ENCODE measurements at places on chromosomes 4 and X.

DNA sequence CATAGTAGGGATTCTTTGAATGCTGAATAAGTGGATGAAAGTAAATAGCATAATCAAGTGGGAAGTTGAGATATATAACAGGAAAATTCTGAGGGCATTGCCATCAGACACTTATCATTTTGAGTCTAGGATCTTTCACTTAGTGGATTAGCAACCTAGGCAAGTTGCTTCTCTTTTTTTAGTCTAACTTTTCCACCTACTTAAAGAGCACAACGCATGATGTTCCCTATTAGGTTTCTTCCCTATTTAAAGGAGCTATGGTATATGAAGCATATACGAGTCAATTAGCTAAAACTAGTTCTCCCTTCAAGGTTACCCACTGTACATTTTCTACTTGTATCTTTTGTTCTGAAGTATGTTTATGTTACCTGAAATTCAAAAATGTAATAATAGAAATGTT lies 67.1 kb upstream of the HS3ST1 start:
- no peak for DNase-seq

GRCh38 chrX:153651540-153652079 lies 4.6 kb downstream of the DUSP9 start:
- no peak for DNase-seq

DNA sequence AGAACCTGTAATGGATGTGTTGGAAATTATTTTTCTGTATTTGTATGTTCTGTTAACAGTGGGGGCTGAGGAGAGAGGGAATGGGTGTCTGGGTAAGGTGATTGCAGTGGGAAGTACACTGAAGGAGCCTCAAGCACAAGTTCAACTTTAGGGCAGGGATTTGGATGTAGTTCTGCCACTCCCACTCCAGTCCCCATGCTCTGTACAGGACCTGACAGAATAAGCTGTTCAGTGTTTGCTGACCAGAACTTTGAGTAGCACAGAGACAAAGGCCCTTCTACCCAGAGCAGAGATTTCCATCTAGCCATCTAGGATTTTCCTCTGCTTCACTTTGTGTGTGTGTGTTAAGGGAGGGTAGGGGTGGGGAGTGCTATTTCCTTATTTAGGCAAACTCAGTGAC lies 49.2 kb downstream of the VSIG4 start:
- DNase-seq = no peak

GRCh38 chr4:185738820-185739219 lies 73.2 kb downstream of the SORBS2 start:
- DNase-seq = no peak

GRCh38 chr4:150061086-150061776 lies 17.0 kb upstream of the DCLK2 start:
- no peak for DNase-seq

GRCh38 chrX:20015945-20016615 lies 25.2 kb upstream of the BCLAF3 start:
- DNase-seq = no peak

Measured in WTC11 (cell line).